ENCODE measurements at places on chromosomes 11 and 22.

DNA sequence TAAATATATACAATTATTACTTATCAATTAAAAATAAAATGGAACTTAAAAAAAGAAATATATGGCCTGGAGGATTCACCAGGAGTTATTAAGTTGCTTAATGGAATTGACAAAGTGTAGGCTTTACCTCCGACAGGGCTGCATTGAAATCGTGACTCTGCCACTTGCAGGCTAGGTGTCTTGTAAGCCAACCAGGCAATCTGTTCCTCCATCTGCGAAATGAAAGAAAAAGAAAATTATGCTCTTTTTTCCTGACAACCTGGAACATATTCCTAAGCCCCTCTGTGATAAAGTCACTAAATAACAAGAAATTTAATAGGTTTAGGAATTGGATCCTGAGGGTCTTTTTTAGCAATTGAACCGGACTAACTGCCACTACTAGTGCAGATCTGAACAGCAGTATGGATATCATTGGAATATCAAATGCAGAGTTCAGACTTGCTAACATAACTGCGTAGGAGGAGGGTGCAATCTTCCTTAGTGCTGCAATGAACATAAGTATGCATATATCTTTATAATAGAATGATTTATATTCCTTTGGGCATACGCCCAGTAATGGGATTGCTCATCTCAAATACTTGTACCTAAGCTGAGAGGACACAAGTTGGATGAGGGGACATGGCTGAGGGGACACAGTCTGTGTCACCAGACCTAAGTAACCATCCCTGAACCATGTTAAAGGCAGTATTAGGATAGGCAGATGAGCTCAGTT lies 42.5 kb upstream of the CEP126 start:
- no peak for DNase-seq

- DNase-seq = no peak
Observed at GRCh38 chr22:40908895-40909294, 42.3 kb upstream of the RBX1 start.

GRCh38 chr22:42769238-42769573 lies 48.5 kb upstream of the A4GALT start:
- no peak for DNase-seq

GRCh38 chr22:50626314-50626849 lies 1.6 kb downstream of the ARSA start:
- no peak for DNase-seq

- DNase-seq = no peak
Observed at GRCh38 chr11:16610738-16611388, 127.6 kb upstream of the C11orf58 start.

DNA sequence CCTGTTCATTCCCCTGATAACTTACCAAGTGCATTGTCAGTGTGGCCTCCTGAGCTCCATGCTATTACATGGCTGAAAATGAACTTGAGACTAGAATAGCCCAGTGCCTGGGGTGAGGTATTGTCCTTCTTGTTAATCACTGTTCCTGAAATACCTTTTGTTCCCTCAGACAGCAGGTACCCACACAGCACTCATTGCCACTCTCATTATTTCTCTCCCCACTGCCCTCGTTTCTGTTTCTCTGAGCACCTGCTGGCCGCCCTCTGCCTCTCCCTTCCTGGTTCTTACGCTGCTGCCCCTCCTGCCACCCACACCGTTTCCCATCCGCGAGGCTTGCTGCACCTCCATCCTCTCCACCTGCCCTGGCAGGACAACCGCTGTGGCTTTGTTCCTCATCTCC lies 36.9 kb upstream of the RAB1B start:
- DNase-seq = no peak

GRCh38 chr11:48036466-48036865 lies 56.1 kb downstream of the PTPRJ start:
- no peak for DNase-seq

DNA sequence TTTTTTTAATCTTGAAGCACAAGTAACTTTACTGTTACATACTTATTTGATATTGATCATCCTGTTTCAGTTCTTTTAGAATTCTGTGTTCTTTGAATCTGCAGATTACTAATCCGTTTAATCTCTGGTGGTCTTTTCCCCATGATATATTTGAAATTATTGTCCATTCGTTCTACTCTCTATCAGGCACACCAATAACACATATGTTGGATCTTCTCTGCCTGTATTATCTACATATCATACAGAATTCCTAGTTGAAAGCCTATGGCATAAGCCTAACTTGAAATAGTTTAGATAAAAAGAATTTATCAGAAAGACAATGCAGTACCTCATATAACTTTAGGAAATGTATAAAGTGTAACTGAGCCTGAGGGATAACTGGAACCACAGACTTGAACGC lies 32.6 kb downstream of the STK33 start:
- no peak for DNase-seq

- no peak for DNase-seq
Observed at GRCh38 chr22:48955351-48956311, 872.0 kb downstream of the BRD1 start.

GRCh38 chr11:57480409-57481137 lies 20.2 kb downstream of the RTN4RL2 start:
- DNase-seq = peak; percentile 49

GRCh38 chr22:27494785-27495184 lies 306.8 kb downstream of the MN1 start:
- no peak for DNase-seq

- no peak for DNase-seq
Observed at GRCh38 chr11:20415432-20415831, 27.9 kb downstream of the PRMT3 start.

GRCh38 chr22:17733466-17733865 lies 40.8 kb downstream of the BID start:
- DNase-seq = no peak

- peak; percentile 59 for DNase-seq
Observed at GRCh38 chr22:37623075-37624016, 14.7 kb downstream of the GGA1 start.

- no peak for DNase-seq
Observed at GRCh38 chr11:132037467-132037862, 667.0 kb downstream of the NTM start.

DNA sequence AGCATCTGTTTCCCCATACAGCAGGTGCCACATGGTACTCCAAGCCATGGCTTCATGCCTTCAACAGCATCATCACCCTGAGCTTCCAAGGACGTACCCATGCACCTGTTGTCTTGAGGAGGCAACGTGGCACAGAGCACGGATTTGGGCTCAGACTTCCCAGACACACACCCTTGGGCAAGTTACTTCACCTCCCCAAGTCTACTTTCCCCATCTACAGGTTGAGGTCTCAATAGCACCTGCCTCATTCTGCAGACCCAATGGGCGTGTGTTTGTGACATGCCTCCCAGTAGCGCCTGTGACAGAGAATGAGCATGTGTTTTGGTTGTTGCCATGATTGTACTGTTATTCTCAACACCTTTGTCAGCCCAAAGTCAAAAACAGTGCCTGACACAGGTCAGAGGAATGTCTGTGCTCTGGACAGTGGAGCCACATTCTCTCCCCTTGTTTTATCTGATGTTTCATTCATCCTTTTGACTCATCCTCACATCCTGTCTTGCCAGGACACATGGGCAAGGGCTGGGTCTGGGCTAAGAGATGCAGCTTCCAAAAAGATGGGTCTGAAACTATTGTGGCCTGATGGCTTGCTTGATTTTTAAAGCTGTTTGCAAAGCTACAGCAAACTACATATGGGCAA lies 53.4 kb upstream of the CCND1 start:
- no peak for DNase-seq

DNA sequence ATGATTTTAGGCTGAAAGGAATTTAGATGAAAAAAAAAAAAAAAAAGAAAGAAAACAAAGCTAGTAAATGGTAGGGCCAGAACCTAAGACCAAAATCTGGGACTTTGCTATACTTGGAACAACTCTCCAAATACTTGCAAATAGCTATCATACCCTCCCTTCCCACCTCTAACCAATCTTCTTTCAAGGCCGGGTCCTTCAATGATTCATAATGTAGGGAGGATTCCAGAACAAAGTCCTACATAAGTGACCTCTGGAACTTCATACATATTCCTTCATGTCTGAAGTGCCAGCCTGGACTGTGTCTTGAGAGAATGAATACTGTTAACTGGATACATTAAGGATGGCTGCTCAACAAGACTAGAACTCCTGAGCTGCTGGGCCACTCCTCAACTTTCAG lies 9.9 kb downstream of the STK33 start:
- DNase-seq = no peak

- no peak for DNase-seq
Observed at GRCh38 chr22:29824677-29825076, 13.4 kb downstream of the ASCC2 start.

GRCh38 chr11:41954034-41954433 lies 494.6 kb upstream of the LRRC4C start:
- no peak for DNase-seq

DNA sequence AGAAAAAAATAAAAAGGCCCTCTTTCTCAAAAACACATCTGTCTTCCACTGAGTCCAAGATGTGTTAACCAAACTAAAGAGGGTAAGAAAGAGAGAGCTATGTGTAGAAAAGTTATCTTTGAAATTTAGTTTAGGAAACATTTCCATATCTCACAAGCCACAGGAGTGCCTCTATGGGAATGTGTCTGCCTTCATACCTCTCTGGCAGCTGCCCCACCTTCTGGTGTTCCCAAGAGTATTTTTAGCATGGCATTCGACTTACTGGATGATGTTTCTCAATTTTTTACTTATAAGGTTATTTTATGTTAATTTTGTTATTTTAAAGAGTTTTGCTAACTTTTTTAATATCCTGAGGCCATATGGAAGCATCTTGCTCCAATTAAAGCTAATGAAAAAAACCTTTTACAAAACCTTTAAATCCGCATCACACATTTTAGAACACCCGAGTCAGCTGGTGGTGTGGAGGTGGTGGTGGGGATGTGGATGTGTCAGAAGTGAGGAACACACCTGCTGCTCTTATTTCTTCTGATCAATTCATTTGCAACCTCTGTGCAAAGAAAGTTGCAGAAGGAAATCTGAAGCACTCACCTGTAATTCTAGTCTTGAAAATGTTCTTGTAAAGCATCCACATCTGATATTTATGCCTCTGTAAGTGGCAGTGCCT lies 112.2 kb downstream of the NCAM1 start:
- no peak for DNase-seq

DNA sequence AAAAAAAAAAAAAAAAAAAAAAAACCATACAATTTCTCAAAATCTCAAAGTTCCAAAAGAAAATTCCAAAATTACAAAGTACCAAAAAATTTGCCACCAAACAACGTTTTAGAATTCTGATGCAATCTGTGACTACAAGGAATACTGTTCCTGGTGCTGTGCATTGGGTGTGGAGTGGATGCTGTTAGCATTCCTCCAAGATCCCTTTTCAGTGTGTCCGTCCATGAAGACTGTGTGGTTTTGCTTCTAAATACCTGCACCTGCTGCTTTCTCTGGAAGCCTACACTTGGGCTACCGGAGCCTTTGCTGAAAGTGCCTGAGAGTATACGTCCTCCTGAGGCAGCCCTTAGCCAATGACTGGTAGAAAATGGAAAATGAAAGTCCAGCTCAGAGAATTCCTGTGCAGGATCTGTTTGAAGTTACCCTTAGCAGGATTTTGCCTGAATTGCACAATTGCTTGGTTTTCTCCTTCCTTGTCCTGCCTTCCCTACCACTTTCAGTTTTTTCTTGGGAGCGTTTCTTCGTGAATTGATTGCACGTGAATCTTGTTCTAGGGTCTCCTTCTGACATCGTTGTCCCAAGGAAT lies 140.8 kb downstream of the TRPC6 start:
- DNase-seq = no peak

GRCh38 chr11:76579056-76579751 lies 91.3 kb downstream of the LRRC32 start:
- no peak for DNase-seq

GRCh38 chr11:14073849-14074476 lies 111.4 kb downstream of the SPON1 start:
- no peak for DNase-seq

DNA sequence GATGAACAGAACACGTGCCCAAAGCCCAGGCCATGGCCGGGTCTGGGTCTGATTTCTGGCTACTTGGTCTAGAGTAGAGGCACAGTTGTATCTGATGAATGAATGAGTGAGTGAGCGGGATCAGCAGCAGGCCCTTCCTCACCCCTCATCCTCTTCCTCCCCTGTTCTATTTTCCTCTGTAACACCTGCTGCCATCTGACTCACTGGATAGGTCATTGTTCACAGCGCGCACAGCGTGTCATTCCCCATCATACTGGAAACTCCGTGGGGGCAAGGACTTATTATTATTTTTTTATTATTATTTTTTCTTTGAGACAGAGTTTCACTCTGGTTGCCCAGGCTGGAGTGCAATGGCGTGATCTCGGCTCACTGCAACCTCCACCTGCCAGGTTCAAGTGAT lies 13.9 kb downstream of the NCF4 start:
- no peak for DNase-seq

DNA sequence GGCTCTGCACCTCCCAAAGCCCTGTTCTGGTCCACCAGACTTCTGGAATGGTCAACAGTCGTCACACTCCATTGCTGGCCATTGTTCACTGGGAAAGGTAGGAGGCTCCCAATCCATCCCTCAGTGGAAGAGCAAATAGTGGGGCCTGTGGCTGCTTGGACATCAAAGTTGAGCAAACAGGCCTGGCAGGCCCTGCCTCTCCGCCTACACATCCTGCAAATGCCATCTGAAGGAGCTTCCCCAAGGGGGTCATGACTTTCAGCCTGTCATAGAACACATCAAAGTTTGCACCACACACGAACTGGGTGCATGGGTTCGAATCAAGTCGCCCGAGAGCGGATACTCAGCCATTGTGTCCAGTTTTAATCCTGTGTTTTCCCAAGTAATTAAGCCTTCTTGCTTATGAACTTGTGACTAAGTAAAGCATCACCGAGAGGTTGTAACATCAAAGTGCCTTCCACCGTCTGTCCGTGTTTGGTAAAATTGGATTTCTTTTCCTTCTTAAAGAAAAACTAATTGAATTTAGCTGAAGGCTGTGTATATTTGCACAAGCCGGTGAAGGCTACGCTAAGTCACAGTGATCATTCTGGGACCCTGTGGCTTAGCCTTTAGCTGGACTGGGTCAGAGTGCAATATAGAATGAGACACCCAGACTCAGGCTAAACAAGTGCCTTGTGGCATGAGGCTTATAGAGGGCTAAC lies 36.1 kb downstream of the CLPB start:
- no peak for DNase-seq

GRCh38 chr22:21447694-21448402 lies 19.3 kb upstream of the TMEM191C start:
- no peak for DNase-seq

DNA sequence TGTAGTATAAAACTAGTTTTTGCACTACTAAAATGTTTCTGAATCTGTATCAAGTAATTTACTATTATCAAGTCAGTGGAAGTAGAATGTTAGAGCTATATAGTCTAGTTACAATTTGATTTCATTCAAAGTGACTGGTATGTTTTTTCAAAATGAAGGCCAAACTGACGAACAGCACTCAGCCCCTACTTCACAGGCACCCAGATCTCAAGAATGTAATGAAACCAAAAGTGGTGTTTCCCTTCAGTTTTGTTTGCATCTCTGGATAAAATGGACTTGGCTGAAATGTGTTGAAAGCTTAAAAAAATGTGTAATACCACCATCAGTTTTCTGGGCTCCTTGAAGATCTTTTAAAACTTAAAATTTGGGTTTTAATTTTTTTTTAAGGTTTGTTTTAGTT lies 46.4 kb downstream of the QSER1 start:
- DNase-seq = no peak

Data from stimulated activated CD8-positive, alpha-beta memory T cell treated with anti-CD3 and anti-CD28 coated beads, Interleukin-4, amount 100 ng/mL, for 4 hours (primary cell).